ENCODE measurements at places on chromosomes 1 and 21. TPM values are rescaled to one million over a fixed set of nuclear protein-coding genes. Genes with fewer than 3 reads are reported as not detected.

DNA sequence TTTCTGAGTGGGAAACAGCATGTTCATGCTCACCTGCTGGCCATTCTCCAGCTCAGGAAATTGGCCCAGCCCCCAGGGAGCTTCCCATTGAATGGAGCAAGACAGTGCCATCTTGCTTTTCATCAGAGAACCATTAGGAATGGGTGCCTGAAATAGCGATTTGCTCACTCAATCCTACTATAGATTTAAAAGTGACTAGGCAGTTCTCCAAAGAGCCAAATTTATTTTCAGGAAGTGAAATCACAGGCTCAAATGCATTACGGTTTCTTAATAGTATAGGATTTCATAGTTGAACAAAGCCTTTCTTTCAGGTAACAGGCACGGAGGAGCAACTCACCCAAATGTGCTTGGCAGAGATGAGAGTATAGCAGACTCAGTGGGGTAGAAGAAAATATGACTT is 272.1 kb downstream of the GRIK1 start:
- DNase-seq, result no peak

GRCh38 chr21:38438462-38438893 is 59.8 kb downstream of the ERG start:
- DNase-seq, result no peak

- no peak for DNase-seq
Observed at GRCh38 chr1:27074175-27074780, 61.6 kb upstream of the TENT5B start.

- DNase-seq, result no peak
Observed at GRCh38 chr1:204574865-204575163, 58.6 kb downstream of the MDM4 start.

TMEM201 gene
- total RNA-seq, result 11.2 TPM
